Glutamatergic neuron (in vitro differentiated cells): ENCODE measurements at places on chromosomes 2 and 18. TPM values are rescaled to one million over a fixed set of nuclear protein-coding genes. Genes with fewer than 3 reads are reported as not detected.

Gene TWIST2
- not detected for total RNA-seq

Gene C2orf78
- total RNA-seq = not detected

Gene EFHD1
- total RNA-seq = 0.71 TPM

- no peak for DNase-seq
Measured at GRCh38 chr18:57771193-57771592, 31.9 kb downstream of the ATP8B1 start.

DNA sequence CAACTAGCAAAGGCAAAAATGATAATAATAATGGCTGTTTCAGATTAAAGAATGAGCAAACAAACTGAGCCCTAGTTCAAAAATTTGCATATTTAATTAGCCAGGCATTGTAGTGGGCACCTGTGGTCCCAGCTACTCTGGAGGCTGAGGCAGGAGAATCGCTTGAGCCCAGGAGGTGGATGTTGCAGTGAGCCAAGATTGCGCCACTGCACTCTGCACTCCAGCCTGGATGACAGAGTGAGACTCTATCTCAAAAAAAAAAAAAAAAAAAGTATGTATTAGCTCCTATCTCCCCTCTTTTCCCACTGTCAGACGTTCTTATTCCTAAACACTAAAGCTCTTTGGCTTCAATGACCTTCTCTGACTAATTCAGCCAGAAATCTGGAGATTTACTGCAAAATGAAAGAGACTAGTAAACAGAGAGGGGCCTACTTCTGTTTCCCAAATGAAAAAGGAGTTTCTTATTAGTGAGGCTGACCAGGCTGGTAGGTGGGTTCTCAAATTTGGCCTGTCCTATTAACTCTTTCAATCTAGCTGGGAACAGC lies 3.9 kb upstream of the SRBD1 start:
- DNase-seq = no peak

DNA sequence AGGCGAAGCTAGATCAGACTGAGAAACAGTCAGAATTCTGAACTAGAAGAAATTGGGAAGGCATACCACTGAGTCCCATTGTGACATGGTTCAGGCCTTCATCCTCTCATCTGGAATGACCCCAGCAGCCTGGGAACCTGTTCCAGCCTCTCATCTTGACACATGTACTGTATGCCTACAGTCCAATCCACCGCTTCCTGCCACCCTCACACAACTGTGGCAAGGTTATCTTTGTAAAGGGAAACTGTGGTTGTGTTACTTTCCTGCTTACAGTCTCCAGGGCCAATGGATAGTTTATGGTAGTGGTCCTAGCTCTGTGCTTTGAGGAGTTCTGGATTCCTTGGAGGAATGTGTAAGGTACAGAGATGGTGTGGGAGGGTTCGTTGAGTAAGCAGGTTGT lies 296.9 kb upstream of the TRIB2 start:
- no peak for DNase-seq

- no peak for DNase-seq
Measured at GRCh38 chr2:126221506-126221905, 434.5 kb upstream of the GYPC start.

- no peak for DNase-seq
Measured at GRCh38 chr2:68771211-68771751, 36.7 kb downstream of the ARHGAP25 start.

DNA sequence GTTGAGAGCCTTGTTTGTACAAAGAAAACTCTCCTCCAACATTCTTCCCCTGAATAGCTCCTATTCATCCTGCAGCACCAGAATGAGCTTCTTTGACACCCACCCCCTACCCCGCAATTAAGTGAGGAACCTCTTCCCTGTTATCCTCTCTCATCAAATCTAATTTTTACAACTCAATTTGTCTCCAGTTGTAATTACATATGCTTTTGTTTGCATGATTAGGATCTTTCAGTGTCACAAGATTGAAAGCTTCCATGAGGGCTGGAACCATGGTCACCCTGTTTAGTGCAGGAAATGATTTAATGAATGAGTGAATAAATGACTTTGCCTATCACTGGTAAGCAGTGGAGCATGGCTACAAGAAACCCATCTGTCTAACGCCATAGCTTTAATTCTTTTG lies 334.6 kb upstream of the KLHL29 start:
- no peak for DNase-seq

- no peak for DNase-seq
Measured at GRCh38 chr2:222861411-222862105, 722 bp downstream of the ACSL3 start.

- no peak for DNase-seq
Measured at GRCh38 chr2:65818873-65819451, 386.6 kb upstream of the SPRED2 start.
